ENCODE measurements at places on chromosomes 3 and 15.

- DNase-seq = no peak
Observed at GRCh38 chr3:32815841-32816438, 1.9 kb upstream of the TRIM71 start.

- DNase-seq = no peak
Observed at GRCh38 chr3:43288850-43289249, 2.5 kb downstream of the SNRK start.

DNA sequence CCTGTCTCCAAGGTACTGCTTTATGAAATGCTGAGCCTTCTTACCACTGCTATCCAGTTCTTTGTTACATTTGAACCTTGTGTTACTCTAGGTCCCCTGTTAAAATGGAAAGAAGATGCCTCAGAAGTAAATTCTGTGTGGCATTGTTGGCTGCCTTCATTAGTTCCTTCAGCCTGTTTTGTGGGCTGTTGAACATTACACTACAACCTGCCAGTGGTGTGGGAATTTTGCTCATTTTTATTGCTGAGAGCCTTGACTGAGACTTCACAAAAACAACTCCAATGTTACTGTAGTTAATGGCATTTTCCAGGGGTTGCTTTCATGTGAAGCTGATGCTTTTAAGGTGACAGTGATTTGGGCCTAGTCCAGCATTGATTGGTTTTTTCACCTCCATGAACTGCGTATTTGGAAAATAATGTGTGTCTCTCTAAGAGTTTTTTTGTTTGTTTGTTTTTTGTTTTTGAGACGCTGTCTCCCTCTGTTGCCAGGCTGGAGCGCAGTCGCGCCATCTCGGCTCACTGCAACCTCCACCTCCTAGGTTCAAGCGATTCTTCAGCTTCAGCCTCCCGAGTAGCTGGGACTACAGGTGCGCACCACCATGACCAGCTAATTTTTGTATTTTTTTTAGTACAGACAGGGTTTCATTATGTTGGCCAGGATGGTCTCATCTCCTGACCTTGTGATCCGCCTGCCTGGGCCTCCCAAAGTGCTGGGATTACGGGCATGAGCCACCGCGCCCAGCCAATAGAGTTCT lies 4.3 kb downstream of the MAPK6 start:
- DNase-seq = no peak

DNA sequence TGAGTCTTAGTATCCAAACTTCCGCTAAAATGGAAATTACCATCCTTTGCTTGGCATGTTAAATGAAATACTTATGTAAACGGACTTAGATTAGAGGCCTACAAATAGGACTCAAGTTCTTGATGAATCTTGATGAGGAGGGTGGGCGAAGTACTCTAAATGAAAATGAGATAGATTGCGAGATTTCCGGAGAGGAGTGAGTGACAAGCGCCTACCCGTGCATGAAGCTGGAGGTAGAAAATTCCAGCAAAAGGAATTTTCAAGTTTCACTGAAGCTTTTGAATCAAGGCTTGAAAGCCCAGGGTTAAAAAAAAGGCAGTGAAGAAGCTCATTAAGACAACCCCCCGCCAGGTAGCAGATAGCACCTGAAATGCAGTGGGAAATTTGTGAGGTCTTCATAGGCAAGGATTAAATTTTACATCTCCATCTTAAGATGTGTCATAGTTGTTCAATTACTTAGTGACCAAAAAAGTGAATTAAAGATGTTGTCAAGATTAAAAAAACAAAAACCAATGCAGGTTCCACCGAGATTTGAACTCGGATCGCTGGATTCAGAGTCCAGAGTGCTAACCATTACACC lies 655 bp upstream of the RAB11A start:
- DNase-seq = no peak

- DNase-seq = no peak
Observed at GRCh38 chr3:78506581-78507195, 1261.1 kb downstream of the ROBO1 start.

- no peak for DNase-seq
Observed at GRCh38 chr3:186990277-186990676, 60.0 kb downstream of the ST6GAL1 start.

DNA sequence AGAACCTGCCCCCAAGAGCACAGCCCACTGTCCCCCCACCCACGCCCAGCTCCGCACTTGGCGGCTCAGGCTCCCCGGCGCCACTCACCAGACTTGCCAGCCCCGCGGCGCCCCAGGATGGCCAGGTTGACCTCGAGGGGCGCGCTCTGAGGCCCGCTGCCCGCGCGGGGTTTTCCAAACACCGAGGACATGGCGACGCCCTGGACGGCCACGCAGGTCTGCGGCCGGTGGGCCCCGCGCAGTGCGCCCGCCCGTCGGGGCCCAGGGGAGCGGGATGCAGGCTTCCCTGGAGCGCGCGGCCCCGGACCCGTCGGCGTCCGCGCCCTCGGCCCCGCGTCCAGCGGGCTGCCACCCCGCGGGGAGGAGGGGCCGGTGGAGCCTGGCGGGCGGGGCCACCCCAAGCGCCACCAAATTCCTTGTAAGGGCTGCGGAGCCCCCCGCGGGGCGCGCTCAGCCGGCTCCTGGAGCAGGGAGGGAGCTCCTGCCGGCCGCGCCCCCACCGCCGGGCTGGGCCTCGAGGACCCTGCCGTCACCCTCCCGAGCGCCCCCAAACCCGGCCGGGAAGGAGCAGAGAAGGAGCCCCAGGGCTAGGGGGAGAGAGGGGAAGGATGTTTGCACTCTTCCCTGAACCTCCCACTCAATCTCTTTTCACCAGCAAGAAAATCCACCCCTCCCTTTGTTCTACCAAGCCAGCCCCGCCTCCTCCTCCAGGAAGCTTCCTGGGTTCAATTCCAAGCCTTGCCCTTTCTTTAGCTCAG lies at the start of gene RASL12:
TSS of gene RASL12 (minus strand) at position 347 of the 758 bp plus-strand sequence. CDS start at position 191, 156 bp downstream.
- no peak for DNase-seq

DNA sequence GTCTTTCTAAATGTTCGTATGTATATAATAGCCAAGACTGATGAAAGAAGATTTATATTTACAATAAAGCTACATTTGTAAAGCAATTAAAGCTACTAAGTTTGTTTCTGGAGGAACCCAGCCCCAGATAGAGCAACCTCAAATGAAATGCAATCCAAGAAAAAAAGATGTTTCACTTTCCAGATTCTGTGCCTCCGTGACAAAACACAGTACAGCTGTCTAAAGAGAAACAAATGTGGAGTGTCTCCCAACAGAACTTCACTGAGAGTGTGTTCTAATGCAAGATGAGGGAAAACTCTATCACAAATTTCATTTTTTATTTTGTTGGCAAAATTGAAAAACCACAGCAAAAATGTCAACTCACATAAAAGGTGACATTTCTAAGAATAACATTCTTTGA lies 317.0 kb downstream of the OCA2 start:
- no peak for DNase-seq

DNA sequence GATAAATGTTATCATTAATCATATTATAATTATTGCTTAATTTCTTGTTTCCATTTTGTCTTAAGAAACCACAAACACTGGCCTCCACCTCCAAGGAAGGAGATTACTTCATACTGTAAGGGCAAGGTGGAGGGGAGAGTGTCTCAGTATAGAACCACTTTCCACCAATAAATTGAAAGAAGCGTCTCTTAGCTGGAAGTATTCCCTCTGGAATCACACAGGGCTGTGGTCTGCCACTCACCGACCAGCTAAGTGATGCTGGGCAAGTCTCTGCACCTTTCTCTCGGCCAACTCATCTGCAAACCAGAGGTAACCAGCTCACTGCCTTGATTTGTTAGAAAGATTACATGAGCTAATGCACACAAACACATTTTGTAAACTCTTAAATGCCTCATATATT lies 63.1 kb downstream of the EIF4E3 start:
- DNase-seq = no peak

- DNase-seq = no peak
Observed at GRCh38 chr3:21750831-21751391, at the start of gene ZNF385D. Gene ZNF385D, minus strand, starts transcription at chr3:21751210. Its CDS starts 294 bp downstream, at chr3:21750916.

DNA sequence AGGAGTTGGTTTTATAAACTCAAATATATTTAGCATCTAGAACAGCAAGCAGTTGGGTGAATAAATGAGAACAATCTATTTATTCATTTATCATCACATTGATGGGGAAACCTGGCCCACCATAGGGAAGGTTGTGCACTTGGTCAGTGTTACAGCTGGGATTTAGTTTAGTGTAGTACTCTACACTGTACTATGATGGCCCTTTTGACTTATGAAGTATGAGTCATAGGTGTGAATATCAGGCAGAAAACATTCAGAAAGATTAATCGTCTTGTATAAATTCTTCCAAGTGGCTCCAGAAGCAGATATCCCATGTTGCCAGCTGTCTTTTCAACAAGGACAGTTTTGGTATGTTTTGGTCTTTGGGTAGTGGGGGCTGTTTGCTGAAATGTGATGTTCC lies 38.0 kb downstream of the BBS4 start:
- DNase-seq = no peak

GRCh38 chr3:101189176-101189575 lies 131.2 kb downstream of the IMPG2 start:
- DNase-seq = no peak

DNA sequence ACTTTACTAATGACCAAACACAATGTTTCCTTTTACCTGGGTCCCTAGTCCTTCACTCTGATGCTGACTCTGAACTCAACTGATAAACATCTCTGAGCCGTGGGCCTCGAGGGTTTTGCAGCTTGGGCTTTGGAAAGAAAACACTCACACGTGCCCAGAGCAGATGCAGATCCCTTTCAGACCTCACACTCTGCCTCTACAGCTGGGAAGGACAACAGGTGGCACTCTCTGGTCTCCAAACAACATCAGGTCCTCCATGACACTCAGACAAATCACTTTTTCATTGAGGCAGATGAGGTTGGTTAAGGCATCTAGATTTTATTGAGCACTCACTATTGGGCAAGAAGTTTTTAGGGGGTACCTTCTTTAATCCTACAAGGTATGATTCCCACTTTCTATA lies 64.7 kb upstream of the NTRK3 start:
- no peak for DNase-seq

- no peak for DNase-seq
Observed at GRCh38 chr3:187448674-187449073, 80.5 kb downstream of the RTP4 start.

- no peak for DNase-seq
Observed at GRCh38 chr3:195140410-195140809, 130.5 kb downstream of the XXYLT1 start.

- no peak for DNase-seq
Observed at GRCh38 chr3:183968666-183969245, 48.9 kb downstream of the ABCC5 start.

DNA sequence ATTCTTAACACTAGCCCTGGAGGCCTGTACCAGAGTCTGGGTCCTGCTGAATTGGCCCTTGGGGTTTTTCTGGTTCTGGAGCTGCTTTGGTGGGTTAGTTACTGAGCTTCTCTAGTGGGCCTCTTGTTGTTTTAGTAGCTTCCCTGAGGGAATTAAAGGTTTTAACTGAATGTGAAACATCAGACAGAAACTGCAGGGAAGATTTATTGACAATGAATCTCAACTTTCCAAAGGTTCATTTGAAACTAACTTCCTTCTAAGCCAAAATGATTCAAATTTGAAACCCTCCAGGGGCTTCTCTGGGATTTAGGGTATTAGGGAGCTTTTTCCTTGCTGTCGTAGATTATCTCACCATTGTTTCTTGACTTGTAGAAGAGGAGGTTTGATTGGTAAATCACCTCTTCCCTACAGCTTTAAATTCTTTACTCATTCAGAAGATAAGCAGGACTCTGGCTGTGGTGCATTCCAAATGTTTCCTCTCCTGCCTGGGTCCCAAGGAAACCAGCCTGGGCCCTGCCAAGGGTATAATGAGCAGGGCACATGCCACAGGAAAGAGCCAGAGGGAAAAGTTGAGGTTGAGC lies 71.0 kb downstream of the TP63 start:
- DNase-seq = no peak

- peak; percentile 23 for DNase-seq
Observed at GRCh38 chr3:4741404-4742307, 237.6 kb upstream of the BHLHE40 start.

- DNase-seq = no peak
Observed at GRCh38 chr15:57667171-57667849, 39.2 kb upstream of the POLR2M start.

DNA sequence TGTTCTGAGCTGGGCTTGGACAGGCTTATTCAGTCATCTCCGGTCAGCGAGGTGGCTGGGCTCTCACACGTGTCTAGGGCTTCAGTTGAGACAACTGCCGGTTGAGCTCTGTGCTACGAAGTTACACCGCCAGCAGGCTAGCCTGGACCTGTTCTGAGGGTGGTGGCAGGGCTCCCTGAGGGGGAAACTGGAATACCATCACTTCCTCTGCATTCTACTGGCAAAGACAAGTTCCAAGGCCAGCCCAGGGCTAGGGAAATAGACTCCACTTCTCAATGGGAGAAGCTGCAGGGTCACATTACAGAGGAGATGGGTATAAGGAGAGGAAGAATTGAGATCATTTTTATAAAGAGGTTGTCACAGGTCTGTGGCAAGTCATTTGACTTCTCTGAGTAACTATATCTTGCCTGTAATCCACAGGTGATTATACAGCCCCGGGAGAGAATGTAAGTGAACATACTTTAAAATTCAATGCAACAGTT lies 106.8 kb upstream of the IL12A start:
- no peak for DNase-seq

DNA sequence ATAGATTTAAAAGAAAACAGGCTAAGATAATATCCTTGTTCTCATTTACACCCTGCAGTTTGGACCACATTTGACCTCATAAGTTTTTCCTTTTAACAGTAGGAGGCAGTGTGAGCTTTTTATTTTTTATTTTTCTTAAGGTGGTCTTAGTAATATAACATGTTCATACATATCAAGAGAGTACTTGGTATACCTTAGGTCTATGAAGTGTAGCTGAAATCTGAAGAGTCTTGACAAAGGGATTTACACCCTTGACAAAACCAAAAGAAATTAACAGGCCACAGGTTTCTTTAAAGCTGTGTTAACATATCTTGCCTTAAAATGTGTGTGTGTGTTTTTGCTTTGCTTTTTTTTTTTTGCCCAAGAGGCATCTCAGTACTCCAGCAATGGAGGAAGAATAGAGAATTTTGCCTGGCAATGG lies 3.2 kb downstream of the RAP2B start:
- DNase-seq = no peak

GRCh38 chr3:121660356-121661171 lies at the start of gene HCLS1:
Gene HCLS1, minus strand, starts transcription at chr3:121660903. Its CDS starts 2,556 bp downstream, at chr3:121658347.
- DNase-seq = peak; percentile 64

DNA sequence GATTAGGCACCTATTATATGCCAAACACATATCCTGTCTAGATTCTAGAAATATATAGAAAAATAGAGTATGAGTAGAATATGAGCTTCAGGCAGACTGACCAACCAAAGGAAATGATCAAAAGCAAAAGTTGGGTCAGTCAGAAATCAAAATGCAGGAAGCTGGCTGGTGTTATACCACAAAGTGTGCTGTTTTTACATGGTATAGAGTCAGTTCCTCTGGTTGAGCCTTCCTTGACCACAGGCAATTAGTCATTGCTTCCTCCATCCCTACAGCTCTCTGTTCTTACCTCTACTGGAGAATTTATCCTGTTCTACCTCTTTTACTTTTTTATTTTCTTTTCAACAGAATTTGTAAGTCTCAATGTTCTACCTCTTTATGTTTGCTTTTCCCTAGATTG lies 149.8 kb downstream of the TMCO5A start:
- no peak for DNase-seq

GRCh38 chr15:39053480-39053879 lies 488.9 kb upstream of the RASGRP1 start:
- DNase-seq = no peak
